NCI-H2107 (cell line): ENCODE measurements at places on chromosomes 7 and 10.

GRCh38 chr10:51368943-51369342 lies 294.7 kb downstream of the PRKG1 start:
- DNase-seq: no peak

GRCh38 chr10:1860351-1860750 lies 123.0 kb upstream of the ADARB2 start:
- peak; percentile 10 for DNase-seq

- no peak for DNase-seq
Measured at GRCh38 chr10:88541116-88541626, 41.9 kb downstream of the RNLS start.

- DNase-seq: no peak
Measured at GRCh38 chr7:36336390-36336789, 53.3 kb upstream of the ANLN start.

GRCh38 chr7:151511270-151511669 lies 8.4 kb downstream of the RHEB start:
- DNase-seq: no peak

DNA sequence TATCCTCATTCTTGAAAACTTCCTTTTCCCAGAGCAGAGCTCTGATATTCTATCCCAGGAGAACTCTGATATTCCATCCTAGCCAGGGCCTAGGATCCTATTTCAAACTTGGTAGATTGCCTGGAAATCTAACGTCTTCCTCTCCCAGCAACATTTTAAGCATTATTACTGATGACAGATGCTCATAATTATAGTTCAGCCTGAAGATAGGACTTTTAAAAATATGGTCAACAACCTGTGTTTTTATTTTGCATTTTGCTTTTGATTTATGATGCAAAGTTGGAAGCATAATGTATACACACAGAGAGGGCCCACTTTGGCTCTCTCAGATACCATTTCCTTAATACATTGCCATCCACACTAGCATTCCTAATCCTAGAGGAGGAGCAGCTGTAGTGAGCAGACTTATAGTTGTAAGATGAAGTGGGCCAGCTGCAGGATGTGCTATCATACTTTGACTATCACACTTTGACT lies 457.4 kb upstream of the TPK1 start:
- DNase-seq: no peak

- DNase-seq: no peak
Measured at GRCh38 chr7:22586786-22587140, 86.8 kb upstream of the STEAP1B start.

DNA sequence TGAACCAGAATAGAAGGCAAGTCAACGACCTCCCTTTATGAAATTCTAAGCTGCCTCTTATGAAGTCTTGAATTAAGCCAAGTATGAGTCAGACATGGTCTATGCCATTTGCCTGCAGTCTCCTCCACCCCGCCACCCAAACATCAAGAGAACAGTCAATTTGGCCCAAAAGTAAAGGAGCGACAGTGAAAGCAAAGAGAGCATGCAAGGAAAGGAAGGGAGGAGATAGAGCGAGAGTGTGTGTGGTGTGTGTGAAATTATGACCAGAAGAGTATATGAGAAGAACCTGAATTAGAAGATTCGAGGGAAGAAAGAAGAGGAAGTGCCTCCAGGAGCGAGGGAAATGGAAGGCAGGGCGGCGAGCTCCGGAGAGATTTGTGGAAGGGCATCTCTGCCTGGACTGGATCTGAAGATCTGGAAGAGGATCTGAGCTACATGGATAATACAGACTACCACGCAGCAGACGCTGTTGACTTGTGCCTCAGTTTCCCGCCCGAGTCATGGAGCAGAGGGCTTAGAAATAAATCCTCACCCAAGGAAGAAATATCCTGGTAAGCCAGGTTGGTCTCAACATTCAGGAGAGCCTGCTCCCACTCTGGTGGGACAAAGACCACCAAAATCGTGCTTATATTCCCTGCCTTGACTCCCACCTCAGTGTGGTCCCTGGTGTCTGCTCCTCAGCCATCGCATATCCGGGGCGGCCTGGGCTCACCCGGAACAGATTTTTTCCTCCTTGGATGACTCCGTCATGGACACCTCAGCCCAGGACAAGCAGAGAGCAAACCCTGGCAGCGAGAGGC lies 459 bp downstream of the ZDHHC6 start:
- no peak for DNase-seq

DNA sequence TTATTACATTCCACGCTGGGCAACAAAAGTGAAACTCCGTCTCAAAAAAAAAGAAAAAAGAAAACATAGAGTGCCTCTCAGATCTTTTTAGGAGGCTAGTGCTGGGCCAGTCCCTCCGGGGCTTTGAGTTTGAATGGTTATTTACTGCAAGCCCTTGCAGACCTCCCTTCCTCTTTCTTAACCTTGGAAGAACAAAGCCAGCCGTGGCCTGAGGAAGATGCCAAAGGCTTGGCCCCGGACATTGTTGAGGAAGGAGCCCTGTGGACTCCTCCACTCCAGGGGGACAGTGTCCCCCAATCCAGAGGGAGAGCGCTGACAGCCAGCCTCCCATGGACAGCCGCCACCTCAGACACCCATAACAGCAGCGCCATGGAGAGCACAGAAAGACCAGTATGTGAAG lies 5.0 kb downstream of the TSPAN33 start:
- no peak for DNase-seq

DNA sequence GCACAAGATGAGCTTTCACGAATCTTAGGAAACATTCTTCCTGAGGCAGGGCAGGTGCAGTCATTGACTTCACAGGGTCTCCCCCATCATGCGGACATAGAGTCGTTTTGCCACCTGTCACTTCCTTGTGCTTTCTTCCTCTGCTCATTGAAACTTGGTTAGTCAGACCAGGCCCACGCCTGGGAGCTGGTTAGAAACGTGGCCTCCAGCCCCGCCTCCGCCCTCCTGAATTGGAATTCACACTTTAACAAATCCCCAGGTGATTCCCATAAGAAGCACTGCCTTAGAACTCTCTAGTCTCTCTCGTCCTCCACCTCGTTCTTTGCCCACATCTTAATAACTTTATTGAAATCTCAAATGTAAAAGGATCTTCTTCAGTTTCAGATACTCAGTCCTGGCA lies 265.5 kb upstream of the FZD8 start:
- DNase-seq: no peak

GRCh38 chr10:132179551-132180392 lies 7.0 kb upstream of the DPYSL4 start:
- no peak for DNase-seq

DNA sequence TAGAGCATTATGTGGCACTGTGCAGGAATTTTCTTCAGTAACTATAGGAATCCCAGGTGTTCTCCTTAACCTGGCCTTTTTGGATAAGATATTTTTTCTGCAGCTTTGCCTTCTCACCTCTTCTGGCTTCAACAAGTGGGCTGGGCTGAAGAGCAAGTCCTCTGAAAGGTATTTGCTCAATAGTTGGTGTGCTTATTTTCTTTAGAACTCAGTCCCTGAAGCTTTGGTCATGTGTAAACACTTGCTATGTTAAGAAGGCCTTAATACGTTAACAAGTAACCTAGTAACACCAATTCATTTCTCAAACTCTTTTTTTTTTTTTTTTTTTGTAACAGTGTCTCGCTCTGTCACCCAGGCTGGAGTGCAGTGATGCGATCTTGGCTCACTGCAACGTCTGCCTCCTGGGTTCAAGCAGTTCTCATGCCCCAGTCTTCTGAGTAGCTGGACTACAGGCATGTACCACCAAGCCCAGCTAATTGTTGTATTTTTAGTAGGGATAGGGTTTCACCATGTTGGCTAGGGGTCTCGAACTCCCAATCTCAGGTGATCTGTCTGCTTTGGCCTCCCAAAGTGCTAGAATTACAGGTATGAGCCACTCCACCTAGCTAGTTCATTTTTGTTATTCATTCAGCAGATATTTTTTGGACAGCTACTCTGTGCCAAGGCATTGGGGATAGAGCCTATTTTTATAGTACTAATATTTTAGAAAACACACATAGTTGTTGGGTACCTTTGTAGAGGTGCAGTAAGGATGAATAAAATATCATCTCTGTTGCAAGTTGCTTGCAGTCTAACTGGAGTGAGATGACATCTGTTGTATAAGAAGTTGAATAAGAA lies 164.6 kb downstream of the SND1 start:
- DNase-seq: no peak

DNA sequence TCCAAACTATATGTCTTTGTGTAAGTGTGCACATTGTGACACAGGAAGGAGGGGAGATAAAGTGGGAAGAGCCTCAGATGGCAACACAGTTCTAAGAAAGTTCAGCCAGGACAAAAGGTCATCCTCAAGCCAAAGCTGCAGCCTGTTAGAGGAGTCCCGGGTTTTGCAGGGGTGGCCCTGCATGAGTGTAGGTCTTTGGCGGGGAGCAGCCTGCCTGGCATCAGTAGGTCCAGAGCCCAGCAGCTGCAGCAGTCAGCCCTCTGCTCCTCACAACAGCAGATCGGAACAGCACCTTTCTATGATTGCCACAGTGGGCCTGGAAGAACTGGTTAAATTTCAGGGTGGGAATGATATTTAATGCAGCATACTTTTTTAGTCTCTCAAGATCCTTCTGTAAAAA lies 13.5 kb upstream of the VDAC2 start:
- DNase-seq: no peak

GRCh38 chr10:34163075-34163905 lies 651.8 kb downstream of the PARD3 start:
- DNase-seq: no peak
